ENCODE measurements at places on chromosomes 12 and 14.

DNA sequence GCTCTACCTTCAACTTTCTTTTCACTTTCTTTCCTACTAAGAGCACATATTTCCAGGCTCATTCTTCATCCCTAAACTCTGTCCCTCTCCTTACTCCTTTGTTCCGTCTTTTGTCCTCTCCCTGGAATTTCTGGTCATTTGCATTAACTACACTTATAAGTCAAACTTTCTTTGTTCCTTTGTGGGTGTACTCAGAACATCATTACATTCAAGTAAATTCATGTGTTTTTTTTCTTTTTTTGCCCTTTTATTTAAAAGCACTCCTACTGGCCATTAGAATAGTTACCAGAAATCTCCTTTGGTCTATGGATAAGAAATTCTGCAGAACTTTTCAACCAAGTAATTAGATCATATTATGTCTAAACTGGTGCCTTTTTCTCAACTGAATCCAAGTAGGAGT, 802.6 kb downstream of the DIO2 start:
- no peak for DNase-seq

- DNase-seq, result no peak
Observed at GRCh38 chr14:103380719-103381377, 4.4 kb upstream of the MARK3 start.

DNA sequence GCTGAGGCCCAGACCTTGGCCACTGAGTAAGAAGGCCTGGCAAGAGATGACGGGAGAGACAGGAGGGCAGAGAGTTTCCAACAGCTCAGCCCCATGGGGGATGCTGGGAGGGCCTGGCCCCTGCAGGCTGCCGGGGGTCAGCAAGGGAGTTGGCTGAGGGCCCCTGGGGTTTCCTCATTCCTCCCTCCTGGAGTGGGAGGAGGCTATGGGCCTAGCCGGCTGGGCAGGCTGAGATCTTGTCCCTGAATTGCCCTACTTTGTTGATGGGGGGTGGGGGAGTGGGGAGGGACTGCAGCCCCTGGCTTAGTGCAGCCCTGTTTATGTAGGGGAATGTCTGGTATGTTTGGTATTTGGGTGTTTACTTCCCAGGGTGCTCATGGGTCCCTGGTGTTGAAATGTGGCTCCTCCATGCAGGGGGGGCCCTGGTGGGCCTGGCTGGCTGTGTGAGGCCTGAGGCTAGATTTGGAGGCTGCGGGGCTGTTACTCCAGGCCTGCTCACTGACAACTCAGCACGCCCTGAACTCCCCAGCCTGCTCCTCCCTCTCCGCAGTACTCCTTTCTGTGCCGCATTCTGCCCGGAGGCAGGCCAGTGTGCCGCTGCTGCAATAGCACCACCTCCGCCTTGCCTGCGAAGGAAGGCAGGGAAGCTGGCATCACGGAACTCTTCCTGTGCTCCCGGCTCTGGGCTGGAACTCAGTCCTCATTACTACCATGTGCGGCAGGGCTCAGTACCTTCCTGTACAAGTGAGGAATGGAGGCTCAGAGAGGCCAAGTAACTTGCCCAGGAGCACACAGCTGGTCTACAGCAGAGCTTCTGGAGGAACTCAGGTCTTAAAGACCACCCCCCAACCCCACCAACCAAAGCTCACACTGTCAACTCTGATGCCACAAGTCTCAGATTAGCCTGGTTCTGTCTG, 25.3 kb downstream of the JDP2 start:
- no peak for DNase-seq

- peak; percentile 75 for DNase-seq
Observed at GRCh38 chr12:62603061-62603810, 136.6 kb downstream of the MON2 start.

- DNase-seq, result no peak
Observed at GRCh38 chr12:132622437-132623071, 4.0 kb downstream of the P2RX2 start.

DNA sequence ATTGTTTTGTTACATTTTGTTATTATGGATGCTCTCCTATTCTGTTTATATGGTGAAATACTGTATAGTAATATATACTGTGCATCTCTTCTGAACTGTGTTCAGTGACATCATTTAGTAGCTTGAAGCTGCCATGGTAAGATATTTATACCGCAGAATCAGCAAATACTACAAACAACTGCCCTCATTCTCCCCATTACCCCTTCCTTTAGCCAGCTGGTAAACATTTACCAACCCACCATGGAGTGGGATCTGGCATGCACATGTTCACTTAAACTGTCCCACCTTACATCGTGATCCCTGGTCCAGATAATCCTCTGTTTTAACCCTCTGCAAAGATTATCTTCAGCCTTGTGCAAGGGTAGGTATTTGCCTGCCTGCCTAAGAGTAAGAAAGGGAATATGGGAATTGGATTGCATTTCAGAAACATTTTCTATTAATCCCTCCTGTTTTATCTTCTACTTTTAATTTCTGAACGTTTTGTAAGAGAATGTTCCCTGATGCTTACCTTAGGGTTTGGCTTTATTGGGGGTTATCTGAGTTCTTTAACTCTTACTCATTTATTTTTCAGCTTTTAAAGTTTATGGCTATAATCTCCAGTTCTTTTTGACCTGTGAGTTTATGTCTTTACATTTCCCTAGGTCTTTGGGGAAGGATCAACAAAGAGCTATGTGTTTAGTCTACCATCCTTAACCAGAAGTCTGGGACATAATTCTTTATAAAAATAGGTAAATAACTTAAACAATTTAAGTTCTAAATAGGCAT, 46.5 kb downstream of the FBXO34 start:
- DNase-seq, result no peak

DNA sequence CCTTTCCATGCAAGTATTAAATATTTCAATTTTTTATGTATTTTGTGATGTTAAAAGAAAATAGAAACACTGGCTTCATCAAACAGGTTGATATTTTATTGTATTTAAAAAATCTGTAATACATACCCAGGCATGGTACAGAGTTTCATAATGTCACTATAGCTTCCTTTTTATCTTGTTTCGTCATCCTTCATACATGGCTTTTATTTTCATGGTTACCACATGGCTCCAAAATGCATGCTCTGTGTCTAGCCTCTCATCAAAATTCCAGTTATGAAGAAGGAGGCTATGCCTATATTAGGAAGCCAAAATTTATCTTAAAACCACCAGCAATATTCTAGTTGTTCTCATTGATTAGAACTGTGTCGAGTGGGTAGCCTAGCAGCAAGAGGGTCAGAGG, 464.8 kb downstream of the BTG1 start:
- no peak for DNase-seq

- DNase-seq, result no peak
Observed at GRCh38 chr12:126067626-126068329, 1002.5 kb downstream of the AACS start.

DNA sequence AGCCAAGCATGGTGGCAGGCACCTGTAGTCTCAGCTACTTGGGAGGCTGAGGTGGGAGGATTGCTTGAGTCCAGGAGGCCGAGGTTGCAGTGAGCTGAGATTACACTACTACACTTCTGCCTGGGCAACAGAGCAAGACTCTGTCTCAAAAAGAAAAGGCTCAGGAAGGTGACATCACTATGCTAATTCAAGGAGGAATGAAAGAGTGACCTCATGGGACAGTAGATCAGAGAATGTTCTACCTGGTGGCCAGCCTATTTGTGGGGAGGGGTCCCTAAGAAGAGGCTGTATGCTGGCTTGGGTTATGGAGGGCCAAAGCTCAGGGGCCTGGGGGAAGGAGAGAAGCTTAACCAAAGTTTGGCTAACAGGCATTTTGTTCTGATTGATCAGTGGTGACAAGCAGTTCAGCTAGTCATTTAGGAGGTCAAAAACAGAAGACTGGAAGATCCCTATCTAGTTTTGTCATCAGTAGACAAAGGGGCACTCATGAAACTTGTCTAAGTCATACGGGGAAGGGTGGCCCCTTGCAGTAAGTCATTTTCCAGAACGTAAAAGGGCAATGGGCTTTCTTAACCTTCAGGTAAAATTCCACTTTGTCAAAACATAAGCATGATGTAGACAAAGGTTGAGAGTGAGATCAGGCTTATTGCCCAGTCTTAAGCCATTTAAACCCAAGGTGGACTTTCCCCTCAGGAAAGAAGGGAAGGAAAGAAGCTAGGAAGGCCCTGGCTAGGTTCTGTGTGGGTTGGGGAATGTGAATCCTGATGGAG, 60.8 kb upstream of the EEA1 start:
- DNase-seq, result no peak

DNA sequence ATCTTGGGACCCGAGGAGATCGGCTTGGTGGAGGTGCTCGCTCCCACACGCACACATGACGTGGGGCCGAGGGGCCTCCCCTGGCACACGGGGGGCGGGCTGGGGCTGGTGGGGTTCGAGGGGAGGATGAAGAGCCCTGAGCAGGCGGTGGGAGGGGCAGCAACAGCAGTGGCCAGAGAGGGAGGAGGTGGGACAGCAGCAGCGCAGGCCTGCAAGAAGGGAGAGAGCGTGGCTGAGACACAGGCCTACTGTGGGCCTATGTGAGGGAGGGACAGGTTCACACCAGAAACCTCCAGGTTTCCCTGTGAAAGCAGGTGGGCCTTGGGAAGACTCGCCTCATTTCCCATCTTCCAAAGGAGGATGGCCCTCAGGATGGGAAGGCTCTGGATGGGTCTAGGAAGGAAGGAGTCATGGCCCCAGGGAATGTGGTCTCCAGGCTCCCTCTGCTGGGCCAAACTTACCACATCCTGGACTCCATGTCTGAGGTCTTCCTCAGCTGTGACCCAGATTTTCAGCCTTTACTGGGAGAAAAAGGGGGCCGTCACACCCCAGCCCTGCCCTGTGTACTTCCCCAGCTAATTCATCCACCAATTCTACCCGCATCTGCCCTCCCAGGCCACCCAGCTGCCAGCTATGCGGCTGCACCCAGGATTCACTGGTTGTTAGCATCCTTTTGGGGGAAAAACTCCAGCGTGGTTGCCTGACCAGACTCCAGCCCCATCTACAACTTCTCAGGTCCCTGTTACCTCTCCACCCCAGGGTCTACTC, 2.8 kb downstream of the PIANP start:
- DNase-seq, result no peak

DNA sequence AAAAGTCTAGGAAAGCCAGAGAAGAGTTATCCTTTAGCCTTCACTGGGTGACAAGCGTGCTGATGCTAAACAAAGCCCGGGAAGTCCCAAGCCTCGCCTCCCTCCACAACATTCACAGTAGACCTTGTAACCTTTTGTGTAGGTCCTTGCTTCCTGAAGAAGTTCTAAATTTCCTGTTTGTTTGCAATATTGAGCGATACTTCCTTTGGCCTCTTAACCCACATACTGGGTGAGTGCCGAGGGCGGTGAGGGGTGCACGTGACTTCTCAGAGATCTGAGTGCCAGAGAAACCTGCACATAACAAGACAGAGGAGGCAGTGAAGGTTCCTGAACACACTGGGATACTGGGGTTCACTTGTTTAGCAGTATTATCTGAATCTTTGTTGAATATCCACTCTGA, 134.3 kb downstream of the PLXNC1 start:
- DNase-seq, result peak; percentile 33

- DNase-seq, result no peak
Observed at GRCh38 chr12:8948701-8949341, 624 bp downstream of the M6PR start.

- no peak for DNase-seq
Observed at GRCh38 chr14:98341211-98341610, 930.8 kb downstream of the BCL11B start.

- DNase-seq, result no peak
Observed at GRCh38 chr14:70754991-70755390, 54.3 kb downstream of the MAP3K9 start.

- no peak for DNase-seq
Observed at GRCh38 chr12:113838896-113839295, 127.2 kb downstream of the RBM19 start.

GRCh38 chr12:64486657-64487056, 34.7 kb downstream of the TBK1 start:
- no peak for DNase-seq

GRCh38 chr14:64137657-64138290, 156.4 kb downstream of the ESR2 start:
- DNase-seq, result no peak

GRCh38 chr12:6573001-6573400, 4.9 kb upstream of the NOP2 start:
- no peak for DNase-seq

DNA sequence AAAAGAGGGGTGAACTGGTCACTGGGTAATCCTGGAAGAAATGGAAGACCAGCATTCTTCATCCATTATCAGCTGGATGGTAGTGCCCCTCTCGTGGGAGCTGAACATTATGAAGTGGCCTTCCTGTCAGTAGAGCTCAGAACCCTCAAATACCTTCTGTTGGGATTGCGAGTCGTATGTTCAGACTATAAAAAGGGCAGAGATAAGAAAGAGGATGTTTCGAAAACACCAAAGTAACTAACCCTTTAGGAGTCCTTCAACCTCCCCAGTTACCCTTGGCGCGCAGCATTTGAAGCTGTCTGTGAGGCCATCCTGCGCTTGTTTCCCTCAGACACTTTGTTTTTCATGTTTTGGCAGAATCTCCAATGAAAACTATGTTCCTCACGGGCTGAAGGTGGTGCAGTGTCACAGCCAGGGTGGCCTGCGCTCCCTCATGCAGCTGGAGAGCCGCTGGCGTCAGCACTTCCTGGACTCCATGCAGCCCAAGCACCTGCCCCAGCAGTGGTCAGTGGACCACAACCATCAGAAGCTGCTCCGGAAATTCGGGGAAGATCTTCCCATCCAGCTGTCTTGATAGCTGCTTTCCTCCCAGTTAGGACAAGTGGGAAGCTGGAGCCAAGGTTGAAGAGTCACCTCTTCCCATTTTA, 19.3 kb upstream of the GALNT16 start:
- DNase-seq, result no peak

- DNase-seq, result no peak
Observed at GRCh38 chr14:74865156-74865555, 10.8 kb downstream of the PROX2 start.

DNA sequence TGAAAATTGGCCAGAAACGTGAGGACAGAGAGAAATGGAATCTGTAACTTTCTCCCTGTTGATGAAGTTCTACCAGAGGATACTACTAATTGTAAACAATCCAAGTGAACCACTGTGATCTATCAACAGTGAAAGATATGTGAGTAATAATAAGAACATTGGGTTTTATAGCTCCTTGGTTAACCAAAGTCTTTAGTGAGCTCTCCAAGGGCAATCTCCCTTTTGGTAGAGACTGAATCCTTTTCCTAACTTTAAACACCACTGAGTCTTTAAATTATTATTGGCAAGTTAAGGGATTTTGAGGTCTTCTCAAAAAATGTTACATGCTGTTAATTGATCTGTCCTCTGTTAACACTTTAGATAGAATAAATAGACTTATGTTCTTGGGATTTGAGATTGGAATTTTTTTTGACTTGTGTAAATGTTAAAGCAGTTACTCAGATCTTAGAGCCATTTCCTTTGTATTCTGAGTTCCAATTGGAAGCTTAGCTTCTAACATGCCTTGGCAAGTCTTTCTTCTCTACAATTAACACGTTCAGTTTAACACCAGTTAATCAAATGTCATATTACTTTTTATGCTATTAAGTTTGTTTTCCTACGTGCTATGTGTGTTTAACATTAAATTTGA, 338.2 kb upstream of the DDHD1 start:
- DNase-seq, result no peak

GRCh38 chr12:11882301-11883019, 188.3 kb upstream of the BCL2L14 start:
- no peak for DNase-seq
